HT1080 (cell line): ENCODE measurements at places on chromosomes 2 and 18. TPM values are rescaled to one million over a fixed set of nuclear protein-coding genes. Genes with fewer than 3 reads are reported as not detected.

DNA sequence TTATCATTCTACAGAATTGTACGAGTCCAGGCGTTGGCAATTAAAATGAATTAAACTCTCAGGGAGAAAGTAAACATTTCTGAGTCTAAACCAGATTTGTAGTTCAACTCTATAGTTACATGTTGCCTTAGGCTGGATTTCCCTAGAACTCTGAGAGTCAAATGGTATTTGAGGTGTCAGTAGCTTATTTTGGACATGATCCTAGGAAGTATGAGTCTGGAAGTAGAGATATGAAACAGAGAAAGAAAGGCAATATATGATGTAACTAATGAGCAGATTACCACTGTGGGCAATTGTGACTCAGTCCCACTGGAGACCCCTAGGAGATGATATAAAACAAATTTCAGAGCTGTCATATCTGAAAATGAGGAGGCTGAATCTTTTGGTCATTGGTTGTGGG is 199.1 kb upstream of the UBE2E3 start:
- no peak for DNase-seq

GRCh38 chr2:128601298-128602037 is 282.8 kb upstream of the HS6ST1 start:
- DNase-seq: no peak

DNA sequence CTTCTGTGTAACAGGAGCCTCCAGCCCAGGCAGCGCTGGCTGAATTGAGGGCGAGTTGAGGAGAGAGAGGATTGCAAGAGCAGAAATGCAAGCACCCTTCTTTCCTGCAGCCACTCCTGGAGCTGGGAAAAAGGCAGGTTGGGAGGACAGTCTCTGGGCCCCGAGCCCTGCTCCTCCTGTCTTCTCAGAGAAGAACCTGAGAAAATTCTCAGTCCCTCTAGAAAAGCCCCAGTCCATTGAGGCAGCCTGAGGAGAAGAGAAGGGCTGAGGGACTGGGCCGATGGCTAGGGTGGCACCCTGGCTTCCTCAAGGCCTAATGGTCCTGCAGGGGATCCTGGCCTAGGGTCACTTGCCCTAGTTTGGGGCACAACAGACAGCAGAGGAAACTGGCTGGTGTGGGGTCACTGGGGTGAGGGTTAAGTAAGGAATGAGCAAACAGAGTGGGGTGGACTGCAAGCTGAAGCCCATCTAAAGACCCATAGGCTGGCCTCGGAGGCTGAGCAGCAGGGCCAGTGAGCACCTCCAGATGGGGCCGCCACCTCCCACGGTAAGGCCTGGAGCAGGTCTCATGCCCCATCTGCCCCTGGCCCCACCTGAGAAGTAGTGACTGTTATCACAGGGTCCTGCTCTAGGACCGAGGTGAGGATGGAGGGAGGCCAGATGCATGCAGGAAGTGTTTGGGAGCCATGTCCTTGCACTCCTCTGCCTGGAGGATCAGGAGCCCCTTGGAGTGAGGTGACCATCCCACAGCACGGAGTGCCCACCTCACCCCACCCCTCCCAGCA is 12.4 kb downstream of the CIB4 start:
- no peak for DNase-seq

DNA sequence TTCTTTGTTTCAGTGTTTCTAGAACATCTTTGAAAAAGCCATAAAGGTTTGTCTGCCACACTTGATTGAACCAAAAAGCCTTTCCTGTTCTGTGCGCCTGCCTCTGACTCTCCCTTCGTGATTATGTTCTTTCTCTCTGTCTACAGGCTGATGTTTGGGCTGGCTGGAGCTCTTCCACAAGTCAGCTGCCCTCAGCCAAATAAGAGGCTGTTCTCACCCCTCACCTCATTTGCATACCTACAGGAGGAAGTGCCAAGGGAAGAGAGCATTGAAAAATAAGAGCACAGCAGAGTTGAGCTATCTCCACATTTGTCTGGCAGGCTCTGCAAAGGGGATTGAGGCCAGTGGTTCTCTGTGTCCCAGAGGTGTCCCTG is 15.8 kb downstream of the INPP5D start:
- DNase-seq: no peak

DNA sequence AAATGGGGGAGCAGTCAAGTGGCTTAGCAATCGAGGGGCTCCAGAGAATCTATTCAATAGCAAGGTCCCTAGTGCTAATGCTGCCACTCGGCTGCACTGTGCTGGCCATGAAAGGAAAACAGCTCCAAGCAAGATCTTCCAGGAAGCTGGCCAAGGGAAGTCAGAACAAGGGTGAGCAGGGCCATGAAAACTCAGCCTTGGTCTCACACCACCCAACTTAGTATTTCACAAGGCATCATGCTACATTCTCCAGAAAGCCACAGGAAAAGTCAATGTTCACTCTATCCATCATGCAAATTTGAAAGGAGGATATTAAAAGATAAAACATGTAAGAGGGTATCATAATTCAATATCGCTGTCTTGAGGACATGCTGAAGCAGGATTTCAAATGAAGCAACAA is 35.7 kb downstream of the NRP2 start:
- DNase-seq: no peak

DNA sequence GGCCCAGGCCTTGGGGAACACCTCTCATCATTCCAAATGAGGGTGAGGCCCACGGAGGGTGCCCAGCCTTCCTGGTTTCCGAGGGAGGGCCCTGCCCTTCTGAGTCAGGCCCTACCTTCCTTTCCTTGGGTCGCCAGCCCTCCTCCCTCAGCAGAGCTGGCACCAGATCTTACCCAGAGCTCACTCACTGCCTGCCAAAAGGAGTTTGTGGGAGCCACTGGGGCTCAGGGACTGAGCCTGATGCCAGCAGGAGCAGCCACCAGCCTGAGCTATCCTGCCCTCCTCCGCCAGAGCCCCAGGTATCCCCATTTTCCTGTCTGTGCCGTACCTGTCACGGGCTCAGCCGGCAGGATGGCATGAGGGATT is 64.1 kb downstream of the NRP2 start:
- no peak for DNase-seq

Gene ERFE
- 13.1 and 15.3 TPM in 2 replicates for total RNA-seq

GRCh38 chr18:31217038-31217849 is 54.6 kb upstream of the DSC1 start:
- peak; percentile 14 for DNase-seq

Gene FMNL2
- 40.1 and 42.6 TPM in 2 replicates for total RNA-seq

DNA sequence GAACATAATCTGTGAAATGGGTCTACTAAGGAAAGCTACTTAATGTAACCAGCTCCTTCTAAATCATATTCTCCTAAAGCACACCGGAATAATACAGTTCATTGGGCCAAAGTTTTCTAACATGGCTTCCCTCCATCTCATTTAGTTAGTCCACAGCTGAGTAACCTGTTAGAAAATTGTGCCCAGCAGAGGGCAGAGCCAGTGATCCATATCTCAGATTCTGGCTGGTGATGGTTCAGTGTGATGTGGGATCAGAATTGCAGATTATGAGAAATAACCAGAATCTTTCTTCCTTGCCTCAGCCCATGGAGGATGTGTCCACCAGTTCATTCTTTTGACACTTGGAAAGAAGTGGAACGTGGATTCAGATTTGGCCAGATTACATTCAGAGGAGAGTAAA is 9.4 kb upstream of the CTLA4 start:
- no peak for DNase-seq

- no peak for DNase-seq
Observed at GRCh38 chr2:154437104-154437503, 261.4 kb upstream of the KCNJ3 start.

GRCh38 chr2:120761911-120762310 is 26.2 kb downstream of the GLI2 start:
- no peak for DNase-seq

DNA sequence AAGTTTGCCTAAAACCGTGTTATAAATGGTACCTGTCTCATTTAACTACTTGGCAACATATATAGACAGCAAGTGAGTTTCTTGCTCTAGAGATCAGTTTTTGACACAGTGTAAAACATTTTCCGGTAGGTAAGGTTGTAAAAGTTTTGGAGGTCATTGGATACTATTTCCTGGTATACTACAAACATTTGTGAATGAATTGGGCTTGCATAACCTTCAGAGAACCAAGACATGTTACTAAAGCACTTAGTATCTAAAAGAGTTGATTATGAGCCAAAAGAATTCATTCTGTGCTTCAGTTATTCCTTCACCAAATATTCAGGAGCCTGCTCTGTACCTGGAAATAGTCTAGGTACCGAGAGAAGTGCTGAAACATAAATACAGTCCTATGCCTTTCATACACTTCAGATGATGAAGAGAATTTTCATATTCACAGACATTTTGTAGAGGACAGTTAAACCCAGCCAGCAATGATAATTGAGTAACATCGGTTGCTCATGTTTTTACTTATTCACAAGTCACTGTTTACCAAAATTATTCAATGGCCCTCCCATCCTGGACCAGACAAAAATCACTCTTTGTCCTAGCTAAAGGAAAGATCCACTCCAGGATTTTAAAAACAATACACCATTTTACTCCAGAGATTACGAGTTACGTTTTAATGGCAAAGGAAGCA is 319.4 kb upstream of the RBMS1 start:
- no peak for DNase-seq

Gene ITGA6
- 311 and 345 TPM in 2 replicates for total RNA-seq

Gene IGFBP5
- total RNA-seq: 0.10 and 0.11 TPM in 2 replicates

DNA sequence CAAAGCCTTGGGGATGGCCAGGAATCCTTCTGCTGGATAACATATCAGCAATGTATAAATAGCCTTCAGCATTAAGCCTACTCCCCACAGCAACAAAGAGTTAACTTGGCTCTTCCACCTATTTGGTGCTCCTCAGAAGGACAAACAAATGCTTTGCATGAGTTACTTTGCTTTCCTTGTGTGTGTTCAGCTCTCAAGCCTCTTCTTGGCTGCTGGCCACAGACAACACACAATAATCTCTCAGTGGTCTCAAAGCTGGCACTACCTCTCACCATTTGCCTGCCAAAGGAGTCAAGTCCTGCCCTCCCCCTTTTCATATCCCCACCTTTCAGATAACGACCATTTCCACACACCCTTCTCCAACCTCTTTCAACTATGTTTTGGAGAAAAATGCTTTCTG is 17.5 kb downstream of the FTCDNL1 start:
- DNase-seq: no peak

GRCh38 chr18:47863041-47863440 is 67.4 kb downstream of the SMAD2 start:
- DNase-seq: no peak

Gene REG3G
- total RNA-seq: 0.23 TPM in 1 of 2 replicates, not detected in the other

Gene FAM228A
- not detected in 2 replicates for total RNA-seq

DNA sequence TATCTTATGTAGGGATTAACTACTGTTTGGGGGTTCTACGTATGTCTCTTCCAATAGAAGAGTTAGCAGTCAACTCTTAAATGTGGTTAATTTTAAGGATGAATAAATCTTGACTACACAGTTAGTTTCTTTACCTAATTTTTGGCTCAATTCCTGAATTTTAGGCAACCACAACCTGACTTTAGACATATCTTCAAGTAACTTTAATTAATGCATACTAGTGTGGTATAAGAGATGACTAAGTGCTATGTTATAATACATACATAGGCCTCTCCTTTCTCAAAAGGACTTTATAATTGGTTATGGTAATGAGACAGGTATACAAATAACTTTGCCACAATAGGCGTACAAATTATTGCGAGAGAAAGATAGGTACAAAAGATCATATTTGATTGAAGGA is 312.0 kb downstream of the IRS1 start:
- DNase-seq: no peak

DNA sequence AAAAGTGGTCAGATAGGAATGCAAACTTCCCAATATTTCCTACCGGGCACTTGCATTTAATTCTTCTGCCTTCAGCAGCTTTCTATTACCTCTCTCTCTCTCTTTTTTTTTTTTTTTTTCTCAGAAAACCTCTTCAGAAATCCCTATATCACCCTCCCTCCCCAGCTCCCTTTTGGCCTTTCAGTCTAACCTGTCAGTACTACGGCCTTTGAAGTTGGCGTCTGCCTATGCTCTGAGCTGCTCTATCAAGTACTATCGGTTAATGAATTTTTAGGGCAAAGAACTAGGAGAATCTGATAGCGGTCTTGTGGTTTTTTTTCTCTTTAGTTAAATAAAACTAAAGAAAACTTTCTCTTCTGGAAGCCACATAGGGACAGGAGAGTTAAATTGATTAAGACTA is 122.4 kb upstream of the MAPRE2 start:
- no peak for DNase-seq

DNA sequence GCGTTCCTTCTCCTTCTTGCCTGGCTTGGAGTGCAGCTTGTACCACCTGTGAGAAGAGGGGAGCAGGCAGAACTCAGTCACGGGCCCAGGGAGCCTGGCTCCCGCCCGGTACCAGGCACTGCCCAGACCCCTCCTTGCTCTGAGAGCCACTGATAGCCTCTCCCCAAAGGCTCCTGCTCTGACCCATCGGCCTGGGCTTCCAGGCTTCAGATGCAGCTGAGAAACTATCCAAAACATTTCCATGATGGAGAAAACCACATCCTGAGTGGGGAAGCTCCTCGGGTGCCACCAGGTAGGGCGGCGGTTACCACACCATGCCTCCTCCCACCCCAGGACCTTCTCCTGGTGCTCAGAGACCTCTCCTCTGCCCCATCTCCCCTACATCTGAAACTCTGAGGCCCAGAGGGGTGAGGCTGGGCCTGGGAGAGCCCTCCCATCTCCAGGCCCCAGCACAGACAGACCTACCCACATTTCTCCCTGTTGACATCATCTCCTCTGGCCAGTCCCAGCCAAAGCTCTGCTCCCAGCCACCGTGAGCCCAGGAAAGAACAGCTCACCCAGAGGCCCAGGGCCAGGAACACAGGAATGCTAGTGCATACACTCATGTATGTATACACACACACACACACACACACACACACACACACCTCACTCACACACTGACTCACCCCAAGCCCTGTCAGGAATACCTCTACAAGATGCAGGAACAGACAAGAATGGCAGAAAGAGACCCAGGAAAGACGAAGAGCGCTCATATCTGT is 17.9 kb upstream of the SFXN5 start:
- peak; percentile 98 for DNase-seq

- DNase-seq: no peak
Observed at GRCh38 chr2:172128484-172128883, 25.8 kb upstream of the DLX2 start.

DNA sequence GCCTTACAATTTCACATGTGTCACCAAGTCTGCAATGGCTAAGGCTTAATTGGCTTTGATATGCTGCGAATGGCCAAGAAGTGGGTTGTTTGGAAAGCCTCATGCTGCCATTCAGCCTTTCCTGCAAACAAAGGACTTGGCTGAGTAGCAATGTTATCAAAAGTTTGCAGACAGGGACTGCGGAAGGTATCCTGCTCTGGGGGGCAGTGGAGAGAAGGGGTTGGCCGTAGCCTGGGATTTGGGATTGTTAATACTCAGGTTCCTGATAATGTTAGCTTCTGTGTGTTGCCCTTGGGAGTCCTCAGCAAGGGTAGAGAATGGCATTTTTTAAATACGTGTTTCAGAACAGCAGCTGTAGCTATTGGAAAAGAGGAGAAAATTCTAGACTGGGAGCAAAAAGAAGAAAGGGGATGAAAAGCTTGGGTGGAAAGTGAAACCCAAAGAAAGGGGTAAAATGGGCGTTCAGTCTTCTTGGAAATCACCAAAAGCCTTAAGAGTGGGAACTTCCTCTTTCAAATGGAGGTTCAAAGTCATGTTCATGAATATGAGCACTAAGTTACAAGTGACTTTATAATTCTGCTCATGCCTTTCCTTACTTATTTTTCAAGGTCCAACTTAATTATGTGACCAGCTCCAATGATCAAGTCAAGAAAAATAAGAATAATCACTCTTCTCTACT is 325.1 kb downstream of the RNF144A start:
- DNase-seq: no peak

- no peak for DNase-seq
Observed at GRCh38 chr2:20005891-20006470, 6.5 kb downstream of the MATN3 start.

Gene EVA1A
- 142 and 177 TPM in 2 replicates for total RNA-seq

Gene CAVIN2
- total RNA-seq: 0.03 TPM in 1 of 2 replicates, not detected in the other

Gene CACNB4
- 0.29 and 0.60 TPM in 2 replicates for total RNA-seq
